ENCODE measurements at places on chromosomes 4 and X.

GRCh38 chr4:8099981-8100464 lies 58.6 kb downstream of the ABLIM2 start:
- no peak for DNase-seq

DNA sequence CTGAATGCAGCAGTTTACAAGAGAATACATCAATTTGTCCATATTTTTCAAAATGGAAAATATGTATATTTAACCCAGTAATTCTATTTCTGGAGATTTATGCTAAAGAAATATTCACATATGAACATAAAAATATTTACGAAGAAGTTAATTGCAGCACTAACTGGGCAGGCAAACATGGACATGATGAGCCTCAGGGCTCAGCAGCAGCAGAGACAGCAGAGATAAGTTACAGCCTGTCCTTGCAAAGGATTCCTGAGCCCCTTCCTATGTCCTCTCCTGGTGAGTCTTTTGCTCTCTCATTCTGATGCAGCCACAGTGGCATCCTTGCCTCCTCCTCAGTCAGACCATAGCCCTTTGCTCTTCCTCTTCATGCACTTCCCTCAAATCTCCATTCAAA lies 680.6 kb upstream of the CPEB2 start:
- DNase-seq, result no peak

- DNase-seq, result no peak
Measured at GRCh38 chr4:39715788-39716187, 17.9 kb downstream of the UBE2K start.

- DNase-seq, result no peak
Measured at GRCh38 chr4:145815626-145816025, 123.0 kb downstream of the ZNF827 start.

DNA sequence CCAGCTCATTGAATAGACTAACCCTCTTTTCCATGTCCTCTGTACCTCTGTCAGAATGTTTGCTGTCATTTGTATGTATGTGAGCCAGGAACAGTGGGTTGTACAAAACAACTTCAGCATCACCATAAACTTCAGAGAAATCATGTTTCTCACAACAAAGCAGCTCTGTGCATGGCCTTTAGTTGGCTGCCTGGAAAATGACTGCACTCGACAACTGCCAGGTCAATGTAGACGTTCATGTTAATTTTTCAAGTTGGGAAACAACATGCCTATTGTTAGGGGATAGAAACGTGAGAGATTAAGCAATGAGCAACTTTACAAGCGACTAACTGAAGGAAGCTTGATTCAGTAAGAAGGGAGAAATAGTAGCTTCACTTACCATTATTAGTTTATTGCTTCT lies 17.9 kb upstream of the CXCL11 start:
- no peak for DNase-seq

DNA sequence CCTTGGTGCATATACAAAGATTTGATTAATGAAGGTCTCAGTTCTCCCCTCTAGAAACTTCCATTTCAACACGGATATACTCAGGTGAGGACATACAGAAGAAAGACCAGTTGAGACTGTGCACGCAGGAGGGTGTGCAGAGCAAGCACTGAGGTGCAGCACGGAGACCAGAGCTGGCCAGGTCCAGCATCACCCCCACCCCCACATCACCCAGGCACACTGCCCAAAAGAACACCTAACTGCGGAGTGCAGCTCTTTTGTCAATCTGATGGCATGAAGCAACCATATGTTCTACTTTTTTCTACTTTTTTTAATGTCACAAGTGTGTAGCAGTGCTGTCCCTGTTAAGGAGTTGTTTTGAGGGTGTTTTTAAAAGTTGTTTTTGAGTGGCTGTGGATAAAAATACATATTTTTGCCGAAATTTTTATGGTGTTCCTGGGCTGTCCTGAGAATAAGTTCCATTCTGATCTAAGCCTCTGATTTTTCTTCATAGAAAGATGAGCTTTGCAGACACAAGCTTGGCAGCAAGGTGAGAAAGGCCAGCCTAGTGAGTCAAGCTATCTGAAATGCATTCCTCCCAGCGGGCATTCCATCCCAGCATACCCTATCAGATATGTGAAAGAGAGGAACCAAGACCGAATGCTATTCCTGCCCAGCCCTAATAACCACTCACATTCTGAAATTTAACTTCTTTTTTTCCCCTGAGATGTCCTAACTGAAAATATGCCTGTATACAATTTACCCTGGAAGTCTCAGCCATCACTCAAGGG lies 173.7 kb downstream of the PTTG2 start:
- DNase-seq, result no peak

- no peak for DNase-seq
Measured at GRCh38 chr4:138290805-138291204, 48.7 kb upstream of the SLC7A11 start.

- DNase-seq, result no peak
Measured at GRCh38 chrX:152641996-152642395, 4.3 kb downstream of the GABRQ start.

Measured in stimulated activated CD4-positive, alpha-beta T cell treated with anti-CD3 and anti-CD28 coated beads, Interleukin-15, amount 100 ng/mL, for 24 hours (primary cell).